Stimulated activated CD8-positive, alpha-beta memory T cell treated with anti-CD3 and anti-CD28 coated beads, Interleukin-15, amount 100 ng/mL, for 4 hours (primary cell): ENCODE measurements at places on chromosomes 16 and 17.
A peak's percentile ranks its signal among the peaks of the same experiment; 100 is the strongest.

DNA sequence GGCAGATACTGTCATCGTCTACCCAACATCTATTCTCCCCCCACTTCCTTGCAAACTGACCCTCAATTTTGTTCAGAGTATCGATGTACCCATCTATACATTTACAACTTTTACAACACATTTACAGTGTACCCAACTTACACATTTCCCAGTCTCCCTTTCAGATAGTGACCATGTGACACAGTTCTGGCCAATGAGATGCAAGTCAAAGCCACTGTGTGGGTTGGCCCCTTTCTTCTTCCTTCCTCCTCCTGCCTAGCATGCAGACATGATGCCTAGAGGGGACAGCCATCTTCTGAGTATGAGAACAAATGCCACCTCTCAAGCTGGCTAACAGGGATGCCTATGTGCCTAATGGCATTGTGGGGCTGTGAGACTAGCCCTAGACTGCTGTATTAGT is 11.3 kb upstream of the NFAT5 start:
- no peak for DNase-seq

GRCh38 chr17:37214416-37214815 is 161.4 kb upstream of the C17orf78 start:
- no peak for DNase-seq

GRCh38 chr17:81630274-81630673 is 6.6 kb downstream of the NPLOC4 start:
- DNase-seq: no peak

DNA sequence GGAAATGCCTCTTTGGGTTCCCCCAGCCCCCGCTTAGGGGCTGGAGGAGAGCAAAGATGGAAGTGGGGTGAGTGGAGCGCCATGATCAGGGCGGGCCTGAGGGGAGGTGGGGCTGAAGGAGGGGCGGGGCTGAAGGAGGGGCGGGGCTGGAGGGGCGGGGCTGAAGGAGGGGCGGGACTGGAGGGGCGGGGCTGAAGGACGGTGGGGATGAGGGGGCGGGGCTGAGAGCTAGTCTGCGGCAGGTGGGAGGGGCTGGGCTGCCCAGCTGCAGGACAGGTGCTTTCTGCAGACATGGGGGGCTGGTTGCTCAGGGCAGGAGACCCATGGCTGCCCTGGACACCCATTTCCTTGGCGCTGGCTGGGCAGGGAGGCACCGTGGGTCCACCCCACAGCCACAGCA is 39.1 kb upstream of the PABPN1L start:
- DNase-seq: no peak

DNA sequence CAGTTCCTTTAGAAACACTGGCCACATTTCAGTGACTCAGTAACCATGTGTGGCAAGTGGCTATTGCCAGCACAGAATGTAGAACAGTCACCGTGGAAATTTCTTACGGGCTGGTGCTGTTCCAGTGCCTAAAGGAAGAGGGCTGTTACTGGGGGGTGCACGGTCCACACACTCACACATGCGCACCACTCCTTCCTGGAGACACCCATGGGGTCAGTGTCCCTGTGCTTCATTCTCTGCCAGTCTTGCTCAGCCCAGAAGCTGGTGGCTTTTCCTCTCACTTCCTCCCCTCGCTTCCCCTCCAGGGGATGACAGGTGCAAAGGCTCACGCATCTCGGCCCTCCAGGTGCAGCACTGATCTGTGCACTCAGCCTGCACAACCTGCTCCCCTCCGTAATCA is 115.6 kb downstream of the CCDC182 start:
- no peak for DNase-seq

DNA sequence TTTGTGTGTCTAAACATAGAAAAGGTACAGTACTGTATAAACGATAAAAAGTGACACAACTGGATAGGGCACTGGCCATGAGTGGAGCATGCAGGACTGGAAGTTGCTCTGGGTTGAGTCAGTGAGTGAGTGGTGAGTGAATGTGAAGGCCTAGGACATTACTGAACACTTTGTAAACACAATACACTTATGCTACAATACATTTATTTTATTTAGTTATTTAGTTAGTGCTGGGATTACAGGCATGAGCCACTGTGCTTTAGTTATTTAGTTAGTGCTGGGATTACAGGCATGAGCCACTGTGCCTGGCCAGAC is 4.6 kb downstream of the CFAP20 start:
- DNase-seq: no peak

DNA sequence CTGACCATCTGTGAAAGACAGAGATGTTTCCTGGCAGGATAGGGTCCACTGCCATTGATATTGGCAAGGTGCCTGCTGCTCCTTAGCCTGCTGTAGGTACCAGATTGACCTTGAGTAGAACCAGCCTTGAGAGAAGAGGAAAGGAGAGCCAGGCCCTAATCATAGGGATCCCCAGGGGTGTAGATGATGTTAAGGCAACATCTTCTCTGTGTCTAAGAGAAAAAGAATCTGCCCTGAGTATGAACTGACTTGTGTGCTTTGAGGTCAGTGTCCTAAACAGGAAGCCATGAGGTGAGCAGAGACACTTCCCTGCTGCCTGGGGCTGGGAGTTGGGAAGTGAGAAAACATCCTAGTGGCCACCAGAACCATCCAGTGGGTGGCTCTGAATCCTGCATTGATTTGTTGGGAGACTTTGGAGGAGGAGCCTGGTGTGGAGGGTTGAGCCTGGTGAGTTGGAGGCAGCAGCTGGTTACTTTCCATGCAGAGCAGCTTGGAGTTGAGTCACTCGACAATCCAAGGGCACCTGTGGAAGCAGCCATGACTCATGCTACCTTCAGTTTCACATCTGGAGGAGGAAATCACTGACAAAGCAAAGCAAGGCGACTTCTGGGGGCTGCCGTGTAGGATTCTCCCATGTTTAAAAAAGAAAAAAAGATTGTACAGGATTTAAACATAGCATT is 47.8 kb downstream of the BMERB1 start:
- DNase-seq: peak; percentile 7

DNA sequence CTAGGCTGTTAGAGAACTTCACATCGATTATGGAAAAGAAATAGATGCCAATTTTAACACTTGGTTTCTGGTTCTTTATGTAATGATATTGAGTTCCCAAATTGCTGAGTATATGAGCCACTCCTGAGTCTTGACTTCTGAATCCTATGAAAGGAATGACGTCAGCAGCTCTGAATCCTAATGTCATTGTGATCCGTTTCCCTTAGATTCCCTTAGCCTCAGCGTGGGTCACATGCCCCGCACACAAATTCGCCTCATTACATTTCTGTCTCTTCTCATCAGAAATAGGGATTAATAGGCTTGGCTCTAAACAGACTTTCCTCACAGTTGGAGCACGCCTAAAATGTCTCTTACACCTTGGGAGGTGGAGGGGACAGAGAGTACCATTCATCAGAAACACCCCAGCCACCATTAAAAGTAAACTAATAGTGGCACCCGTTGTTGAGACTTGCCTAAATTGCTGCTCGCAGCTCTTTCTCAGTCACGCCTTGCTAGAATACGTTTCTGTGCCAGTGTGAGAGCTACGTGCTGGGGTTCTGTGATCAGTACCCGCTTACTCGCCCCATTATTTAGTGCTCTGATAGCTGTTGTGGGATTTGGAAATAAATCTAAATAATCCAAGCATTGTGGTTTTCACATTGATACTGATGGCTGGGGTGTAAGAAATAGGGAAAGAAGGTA is 7.1 kb downstream of the MRM3 start:
- DNase-seq: no peak

DNA sequence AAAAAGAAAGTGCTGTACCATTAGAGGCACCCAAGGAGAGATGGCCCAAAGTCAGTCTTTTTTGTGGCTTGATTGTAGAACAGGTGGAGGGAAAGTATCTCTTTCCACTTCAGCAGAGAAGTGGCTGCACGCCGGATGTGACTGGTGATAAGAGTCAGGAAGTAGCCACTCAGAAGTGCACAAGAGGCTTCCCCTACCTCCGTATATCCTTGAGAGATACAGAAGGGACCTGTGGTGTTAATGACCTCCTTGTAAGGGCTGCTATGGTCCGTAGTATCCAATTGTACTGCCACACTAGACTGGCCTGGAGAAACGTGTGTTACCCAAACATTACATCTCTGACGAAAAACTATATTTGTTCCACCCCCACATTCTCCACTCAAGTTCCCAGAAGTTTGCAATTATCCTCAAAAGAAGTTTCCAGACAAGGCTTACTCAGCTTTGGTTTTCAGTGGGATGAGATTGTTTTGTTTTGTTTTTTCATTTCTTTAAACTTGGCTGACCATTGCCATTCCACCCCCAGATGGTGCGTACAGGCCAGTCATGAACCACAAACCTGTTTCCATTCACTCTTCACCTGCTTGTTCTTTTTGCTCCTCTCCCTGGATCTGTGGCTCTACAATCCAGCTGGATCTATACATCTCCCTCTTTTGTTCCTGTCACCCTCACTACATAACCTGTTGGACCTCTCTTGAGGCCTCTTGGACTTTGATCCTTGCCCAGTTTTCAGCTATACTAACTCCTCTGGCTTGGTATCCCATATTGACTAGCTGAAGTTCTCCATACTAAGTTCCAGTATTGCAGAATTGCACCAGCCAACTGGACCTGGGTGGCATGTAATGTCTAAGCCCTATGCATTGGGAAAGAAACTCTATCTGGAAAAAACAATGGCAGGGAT is 20.7 kb upstream of the MED13 start:
- DNase-seq: no peak

DNA sequence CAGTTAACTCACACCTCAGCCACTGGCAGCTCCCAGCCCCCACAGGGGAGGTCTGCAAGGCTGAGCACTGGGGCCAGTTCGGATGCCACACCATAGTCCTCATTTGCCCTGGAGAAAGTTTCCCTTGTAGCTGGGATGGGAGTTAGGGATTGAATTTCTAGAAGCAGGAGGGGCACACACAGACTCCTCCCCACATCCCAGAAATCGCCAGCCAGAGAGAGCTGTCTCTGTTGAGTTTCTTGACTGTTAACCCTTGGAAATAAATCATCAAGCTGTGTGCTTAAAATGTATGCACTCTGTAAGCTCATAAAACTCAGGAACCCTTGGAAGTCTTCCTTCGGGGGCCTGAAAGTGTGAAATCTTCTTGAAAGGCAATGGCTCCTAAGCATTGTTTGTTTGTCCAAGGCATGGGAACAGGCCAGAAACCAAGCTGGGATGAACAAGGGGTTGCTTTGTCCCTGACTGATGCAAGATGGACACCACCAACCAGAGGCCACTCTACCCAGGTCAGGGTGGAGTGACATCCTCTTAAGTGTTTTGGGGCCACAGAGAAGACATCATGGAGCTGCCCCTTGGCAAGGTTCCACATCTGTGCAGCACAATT is 394 bp upstream of the PRM3 start:
- no peak for DNase-seq

DNA sequence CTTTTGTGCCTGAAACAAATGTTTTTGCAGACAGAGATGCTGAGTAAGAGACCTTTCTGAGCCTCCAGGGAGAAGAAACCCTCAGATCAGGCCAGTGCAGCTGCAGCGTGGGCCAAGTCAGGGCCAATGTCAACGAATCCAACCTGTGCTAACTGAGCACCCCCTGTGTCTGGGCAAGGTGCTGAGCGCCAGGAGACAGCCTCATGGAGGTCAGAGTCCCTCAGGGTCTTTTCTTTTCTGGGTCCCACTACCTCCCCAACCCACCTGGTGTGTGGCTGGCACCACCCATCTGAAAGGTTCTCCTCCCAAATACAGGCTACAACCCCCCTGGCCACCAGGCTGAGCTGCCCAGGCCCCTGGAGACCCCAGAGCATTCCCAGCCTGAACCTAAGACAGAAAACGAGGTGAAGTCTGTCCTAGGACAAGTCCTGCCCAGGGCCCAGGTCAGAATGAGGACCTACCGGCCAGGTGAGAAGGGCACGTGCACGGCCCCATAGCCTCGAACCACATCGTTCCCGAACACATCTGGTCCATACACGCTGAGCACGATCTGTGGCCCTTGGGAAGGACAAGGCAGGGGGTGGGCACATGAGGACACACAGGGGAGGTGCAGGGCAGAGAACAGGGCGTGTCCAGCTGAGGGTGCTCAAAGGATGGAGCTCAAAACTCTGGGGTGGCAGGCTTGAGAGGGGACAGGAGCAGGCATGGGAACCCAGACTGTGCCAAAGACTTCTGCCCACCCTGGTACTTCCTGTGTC is 15.0 kb downstream of the B9D1 start:
- no peak for DNase-seq

DNA sequence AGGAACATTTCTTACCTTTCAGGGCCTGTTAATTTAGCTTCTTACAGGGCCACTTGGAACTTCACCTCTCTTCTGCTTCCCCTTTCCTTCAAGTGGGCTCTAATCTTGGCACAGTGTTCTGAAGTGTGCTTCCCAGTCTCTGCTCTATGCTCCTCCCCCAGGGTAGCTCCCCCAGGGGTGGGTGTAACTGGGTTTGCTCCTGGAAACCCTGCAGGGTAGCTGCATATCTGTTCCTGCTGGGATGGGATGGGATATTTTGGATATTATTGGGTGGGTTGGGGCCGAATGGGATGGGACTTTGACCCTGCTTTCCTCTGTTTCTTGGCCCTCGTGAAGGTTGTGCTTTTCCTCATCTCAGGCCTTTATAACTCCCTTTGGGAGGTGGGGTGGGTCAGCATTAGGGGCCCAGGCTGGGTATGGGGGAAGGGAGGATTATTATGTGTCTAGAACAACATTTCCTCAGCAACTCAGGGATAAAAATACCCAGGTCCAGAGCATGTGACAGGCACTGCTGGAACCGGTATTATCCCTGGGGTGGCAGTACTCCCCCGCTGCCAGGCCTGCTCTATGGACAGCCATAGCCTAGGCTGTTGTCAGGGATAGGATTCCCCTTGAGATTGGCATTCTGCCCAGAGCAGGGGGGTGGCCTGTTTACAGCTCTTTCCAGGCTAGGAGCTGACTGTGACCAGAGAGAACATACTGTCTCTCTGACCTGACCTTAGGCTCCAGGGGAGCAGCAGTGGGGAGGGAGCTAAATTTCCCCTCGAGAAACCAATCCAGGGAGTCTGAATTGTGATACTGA is 5.0 kb downstream of the NFE2L1 start:
- DNase-seq: no peak

DNA sequence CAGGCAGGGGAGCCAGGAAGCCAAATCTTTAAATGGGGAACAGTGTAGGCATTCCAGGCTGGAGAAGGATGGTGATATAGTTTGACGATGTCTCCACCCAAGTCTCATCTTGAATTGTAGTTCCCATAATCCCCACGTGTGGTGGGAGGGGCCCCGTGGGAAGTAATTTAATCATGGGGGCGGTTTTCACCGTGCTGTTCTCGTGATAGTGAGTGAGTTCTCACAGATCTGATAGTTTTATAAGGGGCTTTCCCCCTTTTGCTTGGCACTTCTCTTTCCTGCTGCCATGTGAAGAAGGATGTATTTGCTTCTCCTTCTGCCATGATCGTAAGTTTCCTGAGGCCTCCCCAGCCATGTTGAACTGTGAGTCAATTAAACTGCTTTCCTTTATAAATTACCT is 28.8 kb downstream of the GINS3 start:
- DNase-seq: no peak
